K562 (cell line): ENCODE measurements at places on chromosomes 6 and 20.

DNA sequence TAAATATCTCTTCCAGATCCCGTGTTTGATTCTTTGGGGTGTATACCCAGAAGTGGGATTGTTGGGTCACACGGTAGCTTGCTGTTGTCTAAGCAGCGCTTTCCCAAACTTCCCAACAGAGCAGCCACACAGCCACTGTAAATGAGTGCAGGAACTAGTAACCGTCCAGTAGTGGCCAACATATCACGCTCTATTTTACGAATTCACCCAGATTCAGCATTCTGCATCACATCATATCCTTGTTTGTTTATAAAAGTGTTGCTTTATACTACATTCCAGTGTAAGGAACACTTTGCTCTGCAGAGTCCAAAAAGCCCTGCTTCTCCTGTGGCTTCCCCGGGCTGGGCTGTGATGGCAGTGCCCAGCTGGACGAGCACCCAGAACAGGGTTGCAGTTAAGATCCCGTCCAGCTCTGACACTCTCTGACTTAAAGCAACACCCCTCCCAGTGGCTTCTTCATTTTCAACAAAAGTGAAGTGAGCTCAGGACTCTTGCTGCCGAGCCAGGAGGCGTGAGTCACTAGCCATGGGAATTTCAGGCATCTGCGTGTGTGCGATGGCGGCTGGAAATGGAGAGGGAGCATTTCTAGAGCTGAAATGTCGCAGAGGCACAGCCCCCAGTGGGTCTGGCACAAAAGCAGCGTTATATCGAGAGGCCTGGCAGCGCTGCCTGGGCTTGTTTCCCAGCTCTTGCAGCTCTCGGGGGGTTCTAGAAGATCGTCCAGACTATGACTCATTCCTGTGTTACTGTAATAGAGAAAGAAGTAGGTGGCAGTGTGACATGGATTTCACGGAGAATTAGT is 216.3 kb upstream of the ECI2 start:
- DNase-seq: no peak

DNA sequence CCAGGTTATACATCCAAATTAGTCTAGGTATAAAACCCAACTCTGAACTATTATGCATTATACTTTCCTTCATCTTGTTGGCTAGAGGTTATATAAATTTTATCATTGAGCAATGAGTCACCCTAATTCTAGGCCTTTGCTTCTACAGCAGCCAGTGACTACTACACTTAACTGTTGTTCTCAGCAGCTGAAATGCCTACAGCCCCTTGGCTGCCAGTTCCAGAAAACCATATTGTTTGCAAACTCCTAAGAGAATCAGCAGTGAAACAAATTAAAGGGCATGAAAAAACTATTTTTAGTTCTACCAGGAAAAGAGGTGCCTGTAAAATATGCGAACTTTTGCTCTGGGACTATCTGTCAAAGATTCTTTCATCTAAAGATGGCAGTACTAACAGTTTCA is 292.8 kb downstream of the FRK start:
- no peak for DNase-seq

- no peak for DNase-seq
Observed at GRCh38 chr6:36269834-36270705, at the start of gene PNPLA1. Gene PNPLA1 (plus strand): TSS chr6:36270060. CDS start chr6:36270460, 400 bp downstream.

- no peak for DNase-seq
Observed at GRCh38 chr6:151763303-151763702, 44.2 kb upstream of the ESR1 start.

DNA sequence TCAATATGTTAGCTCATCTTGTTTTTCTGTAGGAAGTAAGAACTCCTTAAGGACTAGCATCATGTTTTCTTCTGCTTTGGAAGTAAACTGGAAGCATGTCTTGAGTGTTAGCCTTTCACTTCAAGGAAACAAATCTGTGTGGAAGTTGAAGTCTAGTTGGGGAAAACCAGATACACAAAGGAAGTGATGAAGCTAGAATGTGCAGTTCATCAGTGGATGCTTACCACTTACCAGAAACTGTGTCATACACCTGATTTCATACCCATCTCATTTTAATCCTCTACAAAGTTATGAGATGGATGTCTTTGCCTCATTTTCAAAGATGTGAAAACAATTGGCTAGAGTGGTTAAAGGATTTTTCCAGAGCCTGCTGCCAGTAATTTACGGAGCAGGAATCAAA is 75.8 kb downstream of the TMEM170B start:
- DNase-seq: no peak

DNA sequence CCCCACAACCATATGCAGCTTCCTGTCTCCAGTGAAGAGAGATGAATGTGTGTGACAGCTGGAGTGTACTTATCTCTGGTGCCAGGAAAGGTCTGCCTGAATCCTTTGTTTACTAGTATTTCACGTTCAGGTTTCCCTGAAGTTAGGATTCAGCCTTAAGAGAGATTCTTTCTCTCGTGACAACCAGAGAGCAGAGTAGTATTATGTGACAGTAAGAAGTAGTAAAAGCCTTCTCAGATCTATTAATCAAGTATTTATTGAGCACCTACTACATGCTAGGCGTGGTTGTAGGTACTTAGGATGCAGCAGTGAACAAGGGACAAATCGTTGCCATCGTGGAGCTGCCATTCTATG is 949 bp downstream of the KIFC1 start:
- DNase-seq: no peak

- DNase-seq: no peak
Observed at GRCh38 chr20:45827712-45828111, 600 bp upstream of the TNNC2 start.

- no peak for DNase-seq
Observed at GRCh38 chr6:112562301-112563231, 215.4 kb downstream of the RFPL4B start.

DNA sequence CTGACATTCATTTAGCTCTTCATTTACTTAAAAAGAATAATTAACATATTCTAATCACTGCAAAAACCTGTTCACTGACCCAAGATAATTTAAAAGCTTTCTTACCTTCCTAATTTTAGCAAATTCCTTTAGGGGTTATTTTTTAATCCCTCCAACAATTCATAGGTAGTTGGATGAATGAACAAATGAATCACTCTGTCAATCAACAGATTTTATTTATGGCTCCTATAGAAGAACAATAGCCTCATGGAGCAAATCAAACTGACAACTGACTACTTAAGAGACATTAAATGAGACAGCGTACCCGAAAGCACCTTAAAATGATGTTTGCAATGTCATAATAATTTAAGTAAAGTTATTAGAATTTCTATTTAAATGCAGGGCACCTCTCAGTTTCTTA is 31.5 kb upstream of the GJA1 start:
- DNase-seq: no peak

DNA sequence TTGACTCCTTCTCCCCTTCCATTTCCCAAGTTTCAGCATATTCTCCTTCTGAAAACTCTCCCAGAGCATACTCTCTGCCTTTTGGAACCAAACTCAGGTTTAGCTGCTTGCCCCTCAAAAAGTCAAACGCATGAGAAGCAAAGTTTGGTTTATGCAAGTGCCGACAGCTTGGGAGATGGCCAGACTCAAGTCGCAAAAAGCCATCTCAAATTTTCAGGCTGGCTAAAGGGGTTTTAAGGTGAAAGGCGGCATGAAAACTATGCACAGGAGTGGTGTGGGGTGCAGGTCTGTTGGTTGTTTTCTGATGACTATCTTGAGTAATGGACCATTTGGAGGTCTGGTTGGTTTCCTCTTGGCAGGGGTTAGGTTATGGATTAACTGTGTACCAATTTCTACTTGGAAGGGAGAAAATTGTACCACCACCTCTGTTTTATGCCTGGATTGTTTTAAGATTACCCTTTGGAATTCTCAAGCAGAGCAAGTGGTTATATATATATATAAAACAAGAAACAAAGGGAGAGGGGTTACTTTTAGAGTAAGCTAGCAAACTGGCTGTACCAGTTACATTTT is 52.4 kb upstream of the SCGN start:
- DNase-seq: no peak

DNA sequence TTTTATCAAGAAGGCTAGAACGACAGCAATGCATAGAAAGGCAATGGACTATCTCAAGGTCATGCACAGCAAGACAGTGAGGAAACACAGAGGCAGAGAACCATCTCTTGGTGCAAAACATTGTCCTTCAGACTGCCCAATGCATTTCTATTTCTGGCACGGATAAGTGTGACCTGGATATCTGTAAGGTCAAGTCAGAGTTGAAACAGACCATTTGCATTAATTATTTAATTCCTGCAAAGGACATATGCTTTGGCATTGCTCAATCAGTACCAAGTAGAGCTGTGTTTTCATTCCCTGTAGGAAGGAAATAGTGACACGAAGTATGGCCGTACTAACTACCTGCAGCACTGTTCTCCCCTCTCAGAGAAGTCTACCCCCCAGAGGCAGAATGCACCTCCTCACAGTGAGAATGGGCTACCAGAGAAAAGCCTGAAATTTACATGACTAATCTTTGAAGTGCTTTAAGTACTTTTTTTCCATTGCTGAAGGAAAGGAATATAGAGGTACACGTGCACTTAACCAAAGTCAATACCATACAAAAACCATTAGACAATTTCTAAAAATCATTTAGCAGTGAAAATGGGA is 32.1 kb upstream of the GSTA4 start:
- no peak for DNase-seq

DNA sequence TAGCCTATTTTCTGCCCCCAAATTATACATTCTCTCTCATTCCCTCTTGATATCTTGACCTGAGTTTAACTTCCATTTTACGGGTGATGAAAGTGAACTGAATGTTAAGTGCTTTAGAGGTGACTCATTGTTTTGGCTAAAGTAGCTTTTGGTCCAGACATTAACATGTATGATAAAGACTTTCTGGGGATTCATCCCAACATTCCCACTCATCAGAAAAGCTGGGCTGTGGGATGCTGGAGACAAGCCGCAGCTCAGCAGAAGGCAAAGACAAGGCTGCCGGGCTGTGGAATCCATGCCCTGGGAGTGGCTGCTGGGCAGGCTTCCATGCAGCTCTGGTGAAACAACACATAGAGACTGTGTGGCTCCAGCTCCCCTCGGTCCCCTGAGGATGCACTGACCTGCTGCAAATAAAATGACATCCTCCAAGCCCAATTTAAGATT is 89.9 kb upstream of the SYNDIG1 start:
- DNase-seq: no peak

- DNase-seq: peak; percentile 18
Observed at GRCh38 chr6:149990661-149991471, 27.1 kb downstream of the ULBP1 start.

- no peak for DNase-seq
Observed at GRCh38 chr6:91718198-91718597, 1131.3 kb upstream of the MAP3K7 start.

DNA sequence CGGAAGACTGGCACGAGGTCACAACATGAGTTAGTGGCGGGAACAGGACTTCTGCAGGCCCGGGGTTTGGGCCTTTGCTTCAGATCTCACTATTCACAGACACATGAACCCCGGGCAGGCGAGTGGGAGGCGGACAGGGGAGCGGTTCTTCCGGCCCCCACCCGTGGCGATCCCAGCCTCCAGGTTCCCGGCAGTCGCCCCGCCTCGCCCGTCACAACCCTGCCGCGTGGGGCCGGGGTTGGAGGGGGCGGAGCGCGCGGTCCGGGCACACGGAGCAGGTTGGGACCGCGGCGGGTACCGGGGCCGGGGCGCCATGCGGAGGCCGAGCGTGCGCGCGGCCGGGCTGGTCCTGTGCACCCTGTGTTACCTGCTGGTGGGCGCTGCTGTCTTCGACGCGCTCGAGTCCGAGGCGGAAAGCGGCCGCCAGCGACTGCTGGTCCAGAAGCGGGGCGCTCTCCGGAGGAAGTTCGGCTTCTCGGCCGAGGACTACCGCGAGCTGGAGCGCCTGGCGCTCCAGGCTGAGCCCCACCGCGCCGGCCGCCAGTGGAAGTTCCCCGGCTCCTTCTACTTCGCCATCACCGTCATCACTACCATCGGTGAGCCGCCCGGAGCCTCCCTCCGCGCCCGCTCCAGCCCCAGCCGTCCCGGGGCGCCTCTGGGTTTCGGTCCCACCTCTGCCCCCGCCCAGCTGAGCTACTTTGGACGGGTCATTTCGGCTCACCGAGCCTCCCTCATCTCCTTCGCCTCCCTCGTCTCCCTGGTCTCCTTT is at the start of gene KCNK15:
TSS of gene KCNK15 (plus strand) at position 268 of the 769 bp plus-strand sequence. CDS start at position 314, 46 bp downstream.
- peak; percentile 71 for DNase-seq

DNA sequence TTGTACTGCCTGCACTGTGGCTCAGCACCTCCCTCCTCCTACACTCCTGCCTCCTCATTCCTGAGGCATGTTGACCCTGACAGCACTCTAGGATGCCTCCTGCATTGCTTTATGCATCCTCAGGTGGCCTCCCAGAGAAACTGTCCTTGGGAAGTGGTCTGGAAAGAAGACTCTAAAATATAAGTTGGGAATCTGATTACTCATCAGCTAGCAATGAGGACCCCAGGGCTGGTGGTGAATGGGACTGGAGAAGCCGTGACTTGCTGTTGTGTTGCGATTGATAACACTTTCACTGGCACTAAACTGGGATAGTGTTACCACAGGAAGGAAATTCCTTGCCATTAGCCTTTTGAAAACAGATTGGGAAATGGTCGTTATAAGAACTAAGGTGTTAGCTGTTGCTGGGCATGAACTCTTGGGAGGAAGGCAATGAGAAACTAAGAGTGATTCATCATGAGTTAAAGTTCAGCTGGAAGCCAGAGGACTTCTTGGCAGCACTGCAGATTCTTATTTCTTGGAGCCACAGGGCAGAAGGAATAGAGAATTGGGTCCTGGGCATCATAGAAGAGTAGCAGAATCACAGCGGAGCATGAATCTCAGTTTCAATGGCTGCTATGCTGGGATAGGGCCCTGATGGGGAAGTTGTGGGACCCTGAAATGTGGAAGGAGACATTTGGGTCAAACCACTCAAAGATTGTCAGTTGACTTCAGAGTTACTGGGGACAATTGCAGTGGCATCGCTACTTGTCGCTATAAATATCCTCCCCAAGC is 10.1 kb upstream of the SIRPD start:
- DNase-seq: no peak

GRCh38 chr20:54479138-54479906 is 3.9 kb downstream of the DOK5 start:
- DNase-seq: peak; percentile 1

- DNase-seq: no peak
Observed at GRCh38 chr6:117072781-117073180, 192.6 kb upstream of the VGLL2 start.

GRCh38 chr6:42692137-42692911 is 30.1 kb downstream of the PRPH2 start:
- no peak for DNase-seq

DNA sequence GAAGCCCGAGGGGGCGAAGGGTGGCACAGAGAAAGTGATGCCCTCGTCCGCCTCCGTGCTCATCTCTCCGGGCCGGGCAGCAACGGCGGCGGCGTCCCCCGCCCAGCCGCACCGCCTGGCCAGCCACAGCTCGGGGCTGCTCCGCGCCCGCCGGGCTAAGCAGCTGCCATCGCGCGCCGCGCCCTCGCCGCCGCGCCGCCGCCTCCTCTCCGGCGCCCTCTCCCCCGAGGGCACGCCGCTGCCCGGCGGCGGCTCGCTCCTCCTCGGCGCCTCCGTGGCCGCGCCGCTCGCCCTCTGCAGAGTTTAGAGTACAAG is 225 bp downstream of the MAP3K5 start:
- DNase-seq: no peak

- peak; percentile 86 for DNase-seq
Observed at GRCh38 chr6:13908955-13909381, 15.8 kb upstream of the RNF182 start.
